H9 (cell line): ENCODE measurements at places on chromosomes 2 and 18. TPM values are rescaled to one million over a fixed set of nuclear protein-coding genes. Genes with fewer than 3 reads are reported as not detected.
A peak's percentile ranks its signal among the peaks of the same experiment; 100 is the strongest.

DNA sequence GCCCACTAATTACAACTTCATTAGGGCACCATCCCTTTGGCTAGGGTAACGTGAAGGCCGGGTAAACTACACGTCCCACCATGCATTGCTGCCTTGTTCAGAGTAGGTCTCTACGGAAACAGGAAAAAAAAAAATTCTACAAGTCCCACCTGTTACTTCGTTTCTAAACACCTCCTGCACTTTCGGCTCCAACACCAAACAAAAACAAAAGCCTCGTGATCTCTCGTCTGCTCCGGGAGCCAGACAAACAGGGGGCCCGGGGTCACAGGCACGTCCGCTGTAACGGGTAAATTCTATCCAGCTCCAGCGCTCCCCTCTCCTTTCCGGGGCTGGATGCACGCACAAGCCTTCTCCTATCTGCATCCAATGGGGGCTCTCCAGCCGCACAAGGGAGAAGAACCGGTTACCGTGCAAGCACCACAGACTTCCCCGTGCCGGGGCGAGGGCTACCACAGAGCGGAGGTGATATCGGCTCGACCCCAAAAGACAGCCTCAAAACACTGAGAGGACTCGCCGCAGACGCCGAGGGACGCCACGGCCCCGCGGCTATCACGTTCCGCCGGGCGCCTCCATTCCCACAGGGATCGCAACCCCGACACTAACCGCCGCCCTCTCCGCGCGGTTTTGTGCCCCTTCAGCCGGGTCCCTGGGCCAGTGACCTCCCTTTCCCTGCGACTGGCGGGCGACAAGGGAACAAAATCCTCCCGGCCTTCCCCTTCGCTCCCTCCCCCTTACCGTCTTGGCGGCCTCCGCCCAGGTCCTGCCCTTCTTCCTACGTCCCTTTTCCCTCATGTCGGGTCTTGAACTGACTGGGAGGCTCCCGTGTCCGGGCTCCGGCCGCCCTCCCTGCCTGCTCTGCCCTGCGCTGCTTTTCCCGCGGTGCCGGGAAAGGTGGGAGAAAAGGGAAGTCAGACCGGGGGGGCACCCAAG is 591 bp downstream of the ASXL2 start:
- no peaks in the 10 kb centered on the region for H3K27me3 ChIP-seq
- no peak overlapping the region for H3K27ac ChIP-seq
- no peaks in the 10 kb centered on the region for H3K4me1 ChIP-seq
- H3K4me3 ChIP-seq: peak overlapping the region; percentile 98

DNA sequence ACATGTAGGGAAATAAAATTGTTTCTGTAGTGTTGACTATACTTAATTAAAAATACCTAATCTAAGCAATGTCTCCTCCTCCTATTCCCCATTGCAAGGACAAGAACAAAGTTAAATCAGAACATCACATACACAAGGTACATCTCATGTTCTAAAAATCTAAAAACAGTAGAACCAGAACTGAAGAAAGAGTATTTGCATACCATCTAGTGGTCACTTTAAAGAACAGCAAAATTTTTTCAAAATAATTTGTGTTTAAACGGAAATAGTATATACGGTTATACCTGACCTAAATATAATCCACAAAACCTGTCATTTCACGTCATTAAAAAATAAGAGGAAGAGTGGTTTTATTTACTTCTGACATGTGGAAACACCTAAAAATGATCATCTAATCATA is 294.3 kb upstream of the KCNH7 start:
- DNase-seq: no peak
- H3K27me3 ChIP-seq: no peaks in the 10 kb centered on the region
- no peak overlapping the region for H3K27ac ChIP-seq
- H3K4me3 ChIP-seq: no peak overlapping the region
- H3K36me3 ChIP-seq: no peaks in the 10 kb centered on the region

DNA sequence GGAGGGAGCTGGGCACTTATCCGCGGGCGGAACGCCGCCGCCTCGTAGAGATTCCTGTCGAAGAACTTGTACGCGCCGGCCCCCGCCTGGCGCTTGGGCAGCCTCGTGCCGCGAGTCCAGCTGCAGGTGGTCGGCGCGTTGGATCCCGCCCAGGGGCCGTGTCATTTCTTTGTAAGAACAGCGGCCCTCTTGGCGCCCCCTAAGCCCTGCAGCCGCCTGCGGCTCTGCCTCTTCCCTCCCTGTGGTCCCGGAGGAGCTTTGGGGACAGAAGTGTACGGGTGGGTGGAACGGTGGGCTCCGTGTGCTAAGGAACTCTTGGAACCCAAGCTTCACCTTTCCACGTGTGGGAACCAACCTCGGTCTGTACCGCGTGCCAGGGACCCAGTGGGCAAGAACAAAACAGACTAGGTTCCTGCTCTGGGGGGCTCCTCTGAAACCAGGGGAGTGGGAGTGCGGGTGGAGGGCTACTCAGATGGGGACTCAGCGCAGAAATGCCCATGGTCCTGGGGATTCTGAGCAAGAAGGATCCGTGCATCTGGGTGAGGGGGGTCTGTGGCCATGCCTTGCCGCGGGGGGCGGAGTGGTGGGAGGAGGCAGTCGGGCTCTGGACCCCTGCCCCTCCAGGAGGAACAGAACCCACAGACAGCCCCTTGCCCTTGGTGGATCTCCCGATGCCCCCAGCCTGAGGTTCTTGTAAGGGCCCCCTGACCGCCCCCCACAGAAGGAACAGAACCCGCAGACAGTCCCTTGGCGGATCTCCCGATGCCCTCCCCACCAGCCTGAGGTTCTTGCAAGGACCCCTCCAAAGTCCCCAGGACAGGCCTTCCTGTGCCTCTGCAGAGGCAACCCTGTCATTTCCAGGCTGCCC is 1.5 kb downstream of the GPC1 start:
- no peak overlapping the region for H3K27ac ChIP-seq
- H3K4me3 ChIP-seq: peak overlapping the region; percentile 79
- no peak for DNase-seq
- H3K4me1 ChIP-seq: no peaks in the 10 kb centered on the region; the same call in 1 of the 2 replicates
- H3K36me3 ChIP-seq: no peaks in the 10 kb centered on the region

DNA sequence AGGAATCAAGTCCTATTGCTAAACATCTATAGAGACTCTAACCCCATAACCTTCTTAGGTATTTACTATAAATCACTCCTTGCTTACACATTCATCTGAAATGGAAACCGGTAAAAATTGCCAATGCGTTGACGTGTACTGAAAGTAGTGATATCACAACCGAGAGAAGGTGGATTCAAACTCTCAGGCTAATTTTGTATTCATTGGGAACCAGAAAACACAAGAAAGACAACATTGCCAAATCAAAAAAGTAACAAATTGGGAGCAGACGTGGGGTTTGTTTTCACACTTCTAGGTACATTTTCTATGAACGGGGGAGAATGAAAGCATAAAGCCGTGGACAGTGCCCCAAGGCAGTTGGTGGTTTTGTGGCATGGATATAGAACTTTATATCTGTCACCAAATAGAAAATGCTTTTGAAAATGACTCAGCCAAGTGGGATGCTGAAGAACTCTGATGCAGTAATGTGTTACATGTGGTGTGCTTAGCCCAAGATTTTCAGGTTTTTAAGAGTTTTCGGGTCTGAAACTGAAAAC is 155.1 kb upstream of the RASGRP3 start:
- no peak overlapping the region for H3K27ac ChIP-seq
- DNase-seq: no peak
- H3K36me3 ChIP-seq: no peaks in the 10 kb centered on the region
- H3K4me3 ChIP-seq: no peak overlapping the region
- no peaks in the 10 kb centered on the region for H3K4me1 ChIP-seq

DNA sequence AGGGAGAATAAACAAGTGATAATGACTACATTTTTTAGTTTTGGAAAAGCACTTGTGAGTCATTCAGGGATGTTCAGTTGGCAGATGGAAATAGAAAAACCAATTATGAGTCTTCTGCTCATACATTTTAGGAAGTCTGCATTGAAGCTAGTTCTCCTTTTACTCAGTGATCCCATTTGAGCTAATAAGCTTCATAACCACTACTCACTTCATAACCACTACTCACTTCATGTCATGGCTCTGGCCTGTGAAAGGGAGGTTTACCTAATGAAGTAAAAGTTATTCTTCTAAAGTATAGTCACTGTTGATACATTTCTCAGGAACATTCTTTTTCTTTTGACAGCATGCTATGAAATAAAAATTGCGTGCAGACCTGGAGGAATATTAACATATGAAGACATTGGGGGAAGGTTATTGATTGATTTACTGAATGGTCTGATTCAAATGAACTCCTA is 948.7 kb downstream of the TSN start:
- H3K4me1 ChIP-seq: no peaks in the 10 kb centered on the region
- no peak overlapping the region for H3K27ac ChIP-seq
- no peaks in the 10 kb centered on the region for H3K36me3 ChIP-seq
- DNase-seq: no peak

DNA sequence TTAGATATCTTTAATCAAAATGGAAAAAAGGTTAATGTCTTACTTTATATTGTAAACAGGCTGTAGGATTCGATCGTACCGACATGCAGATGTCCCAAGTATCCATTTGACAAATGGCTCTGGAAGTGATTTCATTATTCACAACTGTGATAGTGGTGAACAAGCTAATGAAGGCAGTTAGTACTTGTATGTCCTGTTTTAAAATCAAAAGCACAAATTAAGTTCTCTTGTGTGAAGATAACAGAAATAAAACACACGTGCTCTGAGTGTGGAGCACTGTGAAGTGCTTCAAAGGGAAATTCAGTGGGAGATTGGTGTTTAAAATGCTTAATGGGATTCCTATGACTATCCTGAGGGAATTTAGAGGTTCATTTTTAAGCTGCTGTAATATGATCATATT is 8.6 kb upstream of the LRP1B start:
- H3K4me1 ChIP-seq: no peaks in the 10 kb centered on the region
- no peak for DNase-seq
- H3K36me3 ChIP-seq: no peaks in the 10 kb centered on the region
- no peaks in the 10 kb centered on the region for H3K27me3 ChIP-seq
- H3K27ac ChIP-seq: no peak overlapping the region

GRCh38 chr2:95021023-95021416 is 4.5 kb upstream of the MAL start:
- no peak overlapping the region for H3K27ac ChIP-seq

GRCh38 chr2:11870584-11870983 is 124.2 kb downstream of the LPIN1 start:
- H3K27ac ChIP-seq: no peak overlapping the region
- no peaks in the 10 kb centered on the region for H3K4me1 ChIP-seq
- no peak overlapping the region for H3K4me3 ChIP-seq
- DNase-seq: no peak

GRCh38 chr2:15973481-15974401 is 33.4 kb downstream of the MYCN start:
- no peaks in the 10 kb centered on the region; the same call in 1 of the 2 replicates for H3K4me1 ChIP-seq
- DNase-seq: no peak
- no peaks in the 10 kb centered on the region for H3K27me3 ChIP-seq
- H3K27ac ChIP-seq: no peak overlapping the region
- no peaks in the 10 kb centered on the region for H3K36me3 ChIP-seq

- no peak for DNase-seq
- no peaks in the 10 kb centered on the region for H3K27me3 ChIP-seq
- no peaks in the 10 kb centered on the region for H3K4me1 ChIP-seq
- H3K4me3 ChIP-seq: no peak overlapping the region
- no peak overlapping the region for H3K27ac ChIP-seq
Measured at GRCh38 chr2:37472959-37473358, 128.5 kb downstream of the QPCT start.

DNA sequence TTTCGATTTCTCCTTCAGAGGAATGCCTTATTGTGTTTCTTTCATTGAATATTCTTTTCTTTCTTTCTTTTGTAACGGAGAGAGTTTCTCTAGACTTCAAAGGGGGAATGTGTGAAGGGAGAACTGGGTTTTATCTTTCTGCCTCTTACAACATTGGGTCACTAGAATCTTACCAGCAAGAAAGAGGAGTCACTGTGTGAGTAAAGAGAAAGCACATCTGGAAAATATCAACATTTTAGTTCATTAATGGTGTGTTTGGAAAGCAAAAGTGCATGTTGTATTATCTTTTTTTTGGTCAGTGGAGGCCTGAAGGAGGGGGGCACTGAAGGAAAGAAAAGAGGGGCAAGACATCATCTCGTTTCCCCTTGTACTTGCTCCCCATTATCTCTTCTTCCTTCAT is 86.6 kb upstream of the THOC1 start:
- H3K4me3 ChIP-seq: no peak overlapping the region
- no peaks in the 10 kb centered on the region for H3K4me1 ChIP-seq
- no peaks in the 10 kb centered on the region for H3K36me3 ChIP-seq
- no peaks in the 10 kb centered on the region for H3K27me3 ChIP-seq
- no peak for DNase-seq
- H3K27ac ChIP-seq: no peak overlapping the region

DNA sequence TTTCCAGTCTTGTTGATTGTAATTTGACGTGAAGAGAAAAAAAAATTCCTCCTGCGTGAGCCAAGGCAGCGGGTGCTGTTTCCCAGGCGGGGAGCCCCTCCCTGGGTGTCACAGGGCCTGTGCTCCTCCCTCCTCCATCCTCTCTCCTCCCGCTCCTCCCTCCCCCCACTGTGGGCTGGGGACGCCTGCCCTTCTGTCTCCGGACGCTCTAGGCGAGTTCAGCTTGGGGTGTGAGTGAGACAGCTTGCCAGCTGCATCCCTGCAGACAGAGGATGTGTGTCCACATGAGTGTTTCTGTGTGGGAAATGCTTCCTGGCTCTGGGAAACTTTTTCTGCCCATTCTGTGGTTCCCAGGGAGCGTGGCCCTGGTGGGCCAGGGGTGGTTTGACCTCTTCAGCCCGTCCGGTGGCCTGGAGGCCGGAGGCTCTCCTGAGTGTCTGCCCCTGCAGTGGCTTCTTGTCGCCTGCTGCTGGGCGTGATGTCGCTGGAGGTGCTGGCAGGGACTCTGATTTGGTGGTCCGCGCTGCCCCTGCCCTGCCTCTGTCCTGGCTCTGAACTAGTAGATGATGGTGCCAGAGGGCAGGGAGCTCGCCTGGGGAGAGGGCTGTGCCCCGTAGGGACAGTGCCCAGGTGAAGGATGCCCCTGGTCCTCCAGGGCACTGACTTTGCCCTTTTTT is 96.4 kb downstream of the USP40 start:
- H3K27me3 ChIP-seq: no peaks in the 10 kb centered on the region
- no peak overlapping the region for H3K27ac ChIP-seq
- no peak overlapping the region for H3K4me3 ChIP-seq
- no peak for DNase-seq
- H3K36me3 ChIP-seq: peaks cover 20% of the 10 kb centered on the region; the same call in 2 of the 3 replicates

DNA sequence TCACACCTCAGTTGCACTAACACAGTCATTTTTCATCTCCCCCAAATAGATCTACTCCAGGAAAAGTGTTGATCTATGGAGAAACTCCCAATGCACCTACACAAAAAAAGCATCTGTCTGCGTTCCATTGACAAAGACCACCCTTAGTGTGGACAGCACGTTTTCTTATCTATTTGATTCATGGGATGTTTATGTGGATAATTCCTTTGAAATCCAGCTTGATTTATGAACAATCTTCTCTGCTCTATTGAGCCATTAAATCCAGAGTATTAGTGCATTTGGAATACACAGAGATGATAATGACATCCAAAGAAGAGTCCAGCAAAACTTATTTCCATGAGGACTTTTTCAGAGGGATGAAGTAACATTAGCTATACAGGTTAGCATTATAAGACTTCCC is 1221.9 kb upstream of the NXPH2 start:
- no peaks in the 10 kb centered on the region for H3K36me3 ChIP-seq
- no peak overlapping the region for H3K4me3 ChIP-seq
- no peaks in the 10 kb centered on the region for H3K4me1 ChIP-seq
- H3K27ac ChIP-seq: no peak overlapping the region
- DNase-seq: no peak

Gene LRP1B
- not detected in 2 replicates for total RNA-seq

Gene TP53I3
- 45.7 and 48.1 TPM in 2 replicates for total RNA-seq

Gene RAX
- total RNA-seq: 0.37 TPM in 1 of 2 replicates, not detected in the other

Gene ZNF385B
- 2.1 and 3.0 TPM in 2 replicates for total RNA-seq

Gene GPR75
- total RNA-seq: 4.4 and 5.3 TPM in 2 replicates

Gene CAPN14
- total RNA-seq: 0.07 and 0.09 TPM in 2 replicates

Gene ALK
- total RNA-seq: not detected in 2 replicates

Gene NAT8
- not detected in 2 replicates for total RNA-seq

Gene HRH4
- not detected in 2 replicates for total RNA-seq

Gene GBX2
- total RNA-seq: 0.31 and 0.46 TPM in 2 replicates
